T-helper 17 cell (primary cell): ENCODE measurements at places on chromosomes 2 and 18.
A peak's percentile ranks its signal among the peaks of the same experiment; 100 is the strongest.

GRCh38 chr2:15504882-15505663 lies 56.1 kb downstream of the NBAS start:
- DNase-seq = no peak

DNA sequence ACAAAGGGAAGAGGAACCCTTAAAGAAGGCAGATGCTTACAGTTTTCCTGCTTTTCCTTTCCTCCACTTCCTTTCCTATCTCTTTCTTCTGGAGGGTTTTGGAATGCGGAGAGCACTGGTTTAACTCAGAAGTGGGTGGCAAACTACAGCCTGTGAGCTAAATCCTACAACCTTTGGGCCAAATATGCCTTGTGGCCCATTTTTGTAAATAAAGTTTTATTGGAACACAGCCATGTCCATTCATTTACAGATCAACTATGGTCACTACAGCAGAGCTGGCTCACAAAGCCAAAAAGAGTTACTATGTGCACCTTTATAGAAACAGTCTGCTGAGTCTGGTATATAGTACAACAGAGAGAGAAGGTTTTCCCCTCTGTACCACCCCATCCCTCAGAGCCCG lies 69.1 kb downstream of the CCDC93 start:
- DNase-seq = no peak

DNA sequence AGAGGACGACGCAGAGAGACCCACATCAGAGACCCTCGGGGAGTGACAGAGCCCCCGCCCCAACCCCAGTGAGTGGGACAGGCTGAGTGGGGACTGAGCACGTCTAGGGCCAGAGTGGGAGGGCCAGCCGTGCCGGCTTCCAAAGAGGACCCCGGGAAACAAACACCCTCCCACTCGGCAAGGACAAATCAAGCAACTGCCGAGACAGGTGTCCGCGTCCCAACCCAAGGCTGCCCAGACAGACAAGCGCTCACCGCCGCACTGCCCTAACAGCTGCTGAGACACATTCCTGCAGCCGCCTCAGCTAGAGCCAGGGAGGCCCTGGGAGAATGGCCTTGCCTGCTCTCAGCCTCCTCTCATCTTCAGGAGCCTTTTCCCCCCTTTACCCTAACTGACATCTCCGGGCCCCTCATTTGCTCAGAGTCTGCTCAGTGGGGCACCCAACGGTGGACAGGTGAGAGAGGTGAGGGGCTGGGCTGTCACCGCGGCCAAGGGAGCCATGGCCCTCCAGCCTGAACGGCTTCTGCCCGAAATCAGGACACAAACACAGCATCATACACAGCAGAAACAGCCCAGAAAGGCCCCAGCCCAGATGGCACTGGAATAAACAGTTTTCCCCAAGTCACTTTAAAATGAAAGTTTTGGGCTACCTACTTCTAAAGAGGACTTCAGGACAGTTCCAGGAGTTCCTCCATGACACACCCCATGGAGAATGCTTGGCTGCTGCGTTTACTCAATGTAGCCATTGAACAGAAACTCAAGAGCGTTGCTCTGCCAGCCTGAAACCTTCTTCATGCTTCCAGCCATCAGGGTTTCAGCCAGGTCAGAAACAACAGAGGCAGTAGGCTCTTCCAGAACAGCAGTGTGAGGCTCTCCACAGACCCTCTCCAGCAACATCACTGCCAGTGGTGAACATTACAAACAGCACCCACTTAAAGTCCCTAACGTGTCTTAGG lies 23.6 kb downstream of the SLC66A2 start:
- no peak for DNase-seq

DNA sequence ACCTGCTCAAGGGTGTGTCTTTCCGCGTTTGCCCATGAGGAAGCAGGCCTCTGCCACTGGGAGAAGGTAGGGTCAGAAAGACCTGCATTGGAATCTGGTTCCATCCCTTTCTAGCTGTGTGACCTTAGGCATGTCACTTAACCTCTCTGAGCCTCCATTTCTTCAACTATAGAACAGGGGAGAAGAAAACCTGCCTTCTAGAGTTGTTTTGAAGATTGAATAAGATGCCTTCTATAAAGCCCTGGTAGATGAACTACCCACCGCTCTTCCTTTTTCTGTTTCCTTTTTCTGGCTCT lies 507 bp downstream of the NAT8 start:
- no peak for DNase-seq

DNA sequence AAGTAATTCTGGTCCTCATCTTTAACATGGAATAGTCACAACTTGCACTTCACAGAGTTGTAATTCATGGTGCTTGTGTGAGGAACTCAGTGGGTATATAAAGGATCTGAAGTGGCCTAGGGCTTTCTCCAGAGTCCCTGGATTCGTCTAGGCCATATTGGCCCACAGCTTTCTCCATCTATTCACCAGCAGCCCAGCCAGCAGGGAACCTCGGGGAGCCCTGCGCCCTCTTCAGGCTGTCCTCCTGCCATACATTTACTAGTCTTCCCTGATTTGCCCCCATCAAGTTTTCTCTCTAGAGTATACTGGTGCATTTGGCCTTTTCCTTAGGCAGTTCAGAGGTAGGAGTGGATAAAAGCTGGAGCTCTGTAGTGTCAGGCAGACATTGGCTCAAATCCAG lies 278.3 kb downstream of the MYCN start:
- no peak for DNase-seq

DNA sequence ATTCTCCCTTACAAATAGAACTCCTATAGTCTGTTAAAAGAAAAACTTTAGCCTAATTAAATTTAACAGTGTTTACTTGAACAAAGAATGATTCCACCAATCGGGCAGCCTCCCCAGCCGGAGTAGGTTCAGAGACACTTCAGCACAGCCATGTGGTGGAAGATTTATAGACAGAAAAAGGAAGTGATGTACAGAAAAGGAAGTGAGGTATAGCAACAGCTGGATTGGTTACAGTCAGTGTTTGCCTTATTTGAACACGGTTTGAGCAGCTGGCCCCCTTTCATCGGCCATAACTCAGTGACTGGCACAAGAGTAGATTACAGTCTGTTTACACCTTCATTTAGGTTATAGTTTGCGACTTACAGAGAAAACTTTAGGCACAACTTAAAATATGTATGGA lies 2.1 kb upstream of the SKA1 start:
- DNase-seq = no peak

- DNase-seq = no peak
These were observed 390.8 kb downstream of the TGIF1 start for GRCh38 chr18:3840766-3841165.

- no peak for DNase-seq
These were observed 82.0 kb upstream of the CCDC195 start for GRCh38 chr2:224798180-224798579.

DNA sequence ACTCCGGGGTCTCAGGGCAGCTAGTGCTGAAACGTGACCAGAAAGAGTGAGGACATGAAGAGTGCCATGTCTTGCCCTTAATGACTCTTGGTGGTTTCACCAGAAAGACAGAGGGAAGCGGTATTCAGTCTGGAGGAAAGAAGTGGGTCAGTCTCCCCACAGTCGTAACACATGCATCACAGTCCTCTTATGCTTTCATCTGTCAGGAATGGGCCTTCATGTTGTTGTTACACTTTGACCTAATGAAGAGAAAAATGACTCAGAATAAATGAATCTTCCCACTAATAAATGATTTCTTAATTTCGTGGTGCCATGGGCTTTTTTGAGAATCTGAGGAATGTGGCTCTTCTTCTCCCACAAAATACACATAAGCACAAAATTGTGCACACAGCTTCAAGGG lies 103.2 kb downstream of the SLC8A1 start:
- DNase-seq = no peak

DNA sequence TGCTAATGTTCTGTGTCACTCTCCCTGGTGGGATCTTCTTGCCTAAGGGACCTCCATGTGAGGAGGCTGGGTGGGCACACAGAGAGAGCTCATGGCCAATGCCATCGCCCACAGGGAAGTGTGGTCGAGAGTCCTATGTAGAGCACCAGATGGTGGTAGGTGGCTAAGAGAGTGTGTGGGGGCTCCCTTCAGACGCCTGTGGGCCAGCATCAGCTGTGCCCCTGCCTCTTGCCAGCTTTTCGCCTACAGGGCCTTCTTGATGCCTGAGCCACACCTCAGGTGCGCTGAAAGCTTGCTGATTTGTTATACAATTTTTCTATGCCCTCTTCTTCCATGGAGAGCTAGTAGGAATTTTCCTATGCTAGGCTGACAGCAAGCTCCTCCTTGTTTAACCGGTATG lies 38.3 kb downstream of the LRRTM1 start:
- no peak for DNase-seq

DNA sequence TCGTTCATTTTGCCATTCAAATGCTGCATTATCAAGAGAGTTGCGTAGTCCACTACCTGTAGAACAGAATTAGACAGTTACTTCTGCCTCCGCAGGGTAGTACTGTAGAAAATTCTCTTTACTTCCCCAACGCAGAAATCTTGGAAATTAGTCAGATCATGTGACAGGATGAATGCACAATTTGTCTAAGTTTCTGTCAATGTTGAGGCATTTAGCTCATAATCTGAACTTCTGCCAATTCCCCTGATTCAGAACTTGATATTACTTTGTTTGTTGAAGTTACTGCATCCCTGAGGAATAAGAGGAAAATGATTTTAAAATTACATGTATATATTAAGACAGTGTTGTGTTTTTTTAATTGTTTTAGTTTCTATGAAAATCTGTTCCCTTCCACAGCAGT lies 83.4 kb downstream of the TTC27 start:
- DNase-seq = no peak

DNA sequence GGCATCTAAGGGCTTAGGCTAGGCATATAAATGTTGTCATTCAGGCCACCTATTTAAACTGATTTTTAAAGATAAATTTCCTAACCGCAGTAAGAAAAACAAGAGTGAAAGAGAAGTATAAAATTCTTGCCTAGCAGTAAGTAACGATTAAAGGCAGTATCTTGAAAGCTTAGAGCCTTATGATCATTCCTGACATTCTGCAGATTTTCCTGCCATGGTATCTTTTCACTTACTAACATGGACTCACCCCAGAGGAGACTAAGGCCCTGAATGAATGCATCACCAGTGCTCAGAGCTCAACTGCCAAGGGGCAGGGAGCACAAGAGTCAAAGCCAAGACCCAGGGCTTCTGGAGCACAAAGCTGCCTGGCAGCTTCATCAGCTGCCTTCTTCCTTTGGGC lies 133.1 kb downstream of the GCA start:
- DNase-seq = no peak

DNA sequence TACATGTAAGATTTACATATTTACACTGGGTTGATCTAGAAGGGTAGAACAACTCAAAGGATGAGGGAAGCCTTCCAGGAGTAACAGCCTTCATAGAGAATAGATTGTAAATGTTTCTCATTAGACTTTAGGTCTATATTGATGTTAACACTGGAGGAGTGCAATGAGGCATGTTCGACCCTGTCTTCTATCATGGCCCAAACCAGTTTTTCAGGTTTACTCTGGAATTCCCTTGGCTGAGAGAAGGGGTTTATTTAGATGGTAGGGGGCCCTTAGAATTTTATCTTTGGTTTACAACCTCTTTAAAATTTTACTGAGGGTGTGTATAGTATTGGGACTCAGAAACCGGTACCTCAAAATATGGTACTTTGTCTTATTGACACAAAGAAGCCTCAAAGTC lies 634.9 kb upstream of the PIK3C3 start:
- DNase-seq = no peak

DNA sequence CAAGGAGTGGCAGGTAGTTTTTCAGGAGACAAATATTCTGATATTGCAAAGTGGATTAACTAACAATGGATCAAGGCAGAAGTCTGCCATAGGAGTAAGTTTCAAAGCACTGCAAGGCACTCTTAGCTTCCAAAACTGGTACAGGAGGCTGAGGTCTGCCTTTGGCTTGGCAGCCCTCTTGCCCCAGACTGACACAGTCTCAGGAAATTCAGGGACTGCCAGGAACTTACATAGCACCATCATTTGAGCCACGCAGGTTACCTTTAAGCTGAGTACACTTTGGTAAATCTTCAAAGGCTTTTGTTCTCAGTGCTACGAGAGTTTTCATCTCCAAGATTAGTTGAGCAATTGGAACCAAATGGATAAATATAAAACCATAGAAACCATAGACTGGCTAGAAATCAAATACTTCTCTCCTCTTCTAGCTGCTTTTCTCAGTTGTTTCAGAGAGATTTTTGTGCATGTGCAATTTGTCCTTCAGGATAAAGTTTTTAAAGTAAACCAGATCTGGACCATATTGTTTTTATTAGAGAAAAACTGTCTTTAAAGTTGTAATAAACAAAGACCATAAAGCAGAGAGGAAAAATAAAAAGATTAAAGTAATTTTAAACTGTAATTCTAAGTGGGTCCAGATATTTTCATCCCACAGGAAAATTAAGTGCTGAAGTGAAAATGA lies 18.8 kb downstream of the ANKRD29 start:
- DNase-seq = no peak

DNA sequence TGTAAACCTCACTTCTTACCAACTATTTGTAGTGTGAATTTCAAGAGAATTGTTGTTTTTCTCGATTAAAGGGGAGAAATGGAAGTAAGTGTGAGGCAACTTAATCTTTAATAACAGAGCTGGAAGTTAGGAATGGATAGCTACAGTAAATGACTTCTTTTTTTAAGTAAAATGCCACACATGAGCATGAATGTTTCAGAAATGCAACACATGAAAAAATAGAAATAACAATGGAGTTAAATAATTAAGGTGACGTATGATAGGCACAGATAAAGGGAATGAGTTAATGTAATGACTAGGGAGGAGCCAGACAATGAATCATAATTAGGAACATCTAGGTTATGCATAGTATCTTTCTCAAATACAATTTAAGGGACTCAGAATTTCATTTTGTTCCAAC lies 3.4 kb downstream of the REL start:
- DNase-seq = no peak

GRCh38 chr2:232750135-232750671 lies 26.2 kb downstream of the KCNJ13 start:
- DNase-seq = no peak

- DNase-seq = peak; percentile 57
These were observed 845 bp upstream of the CDC42EP3 start for GRCh38 chr2:37672104-37672869.

- no peak for DNase-seq
These were observed 198.7 kb downstream of the BCL11A start for GRCh38 chr2:60354713-60355112.

DNA sequence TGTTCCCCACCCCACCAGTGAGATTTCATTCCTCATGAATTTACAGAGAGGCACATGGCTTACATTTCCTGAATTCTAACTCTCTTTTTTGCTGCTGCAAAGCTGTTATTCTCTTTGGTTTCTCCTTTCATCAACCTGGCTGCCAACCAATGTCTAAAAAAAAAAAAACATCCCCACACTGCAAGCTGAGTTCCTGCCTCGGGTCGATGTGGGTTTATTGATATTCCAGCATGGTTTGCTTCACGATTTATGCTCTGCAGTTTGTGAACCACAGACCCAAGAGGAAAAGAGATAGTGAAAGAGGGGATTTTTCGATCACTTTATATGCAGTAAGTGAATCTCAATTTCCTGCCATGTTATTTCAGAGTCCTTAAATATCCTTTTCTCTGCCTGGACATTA lies 363.6 kb downstream of the LPIN1 start:
- DNase-seq = no peak

- no peak for DNase-seq
These were observed 194.7 kb upstream of the GLI2 start for GRCh38 chr2:120540719-120541552.

- DNase-seq = no peak
These were observed 175.8 kb downstream of the SRBD1 start for GRCh38 chr2:45435316-45435715.

- no peak for DNase-seq
These were observed 42.9 kb downstream of the SH3BP4 start for GRCh38 chr2:234994438-234995321.
